HS-5 (cell line): ENCODE measurements at places on chromosomes 11 and 22.
A peak's percentile ranks its signal among the peaks of the same experiment; 100 is the strongest.

DNA sequence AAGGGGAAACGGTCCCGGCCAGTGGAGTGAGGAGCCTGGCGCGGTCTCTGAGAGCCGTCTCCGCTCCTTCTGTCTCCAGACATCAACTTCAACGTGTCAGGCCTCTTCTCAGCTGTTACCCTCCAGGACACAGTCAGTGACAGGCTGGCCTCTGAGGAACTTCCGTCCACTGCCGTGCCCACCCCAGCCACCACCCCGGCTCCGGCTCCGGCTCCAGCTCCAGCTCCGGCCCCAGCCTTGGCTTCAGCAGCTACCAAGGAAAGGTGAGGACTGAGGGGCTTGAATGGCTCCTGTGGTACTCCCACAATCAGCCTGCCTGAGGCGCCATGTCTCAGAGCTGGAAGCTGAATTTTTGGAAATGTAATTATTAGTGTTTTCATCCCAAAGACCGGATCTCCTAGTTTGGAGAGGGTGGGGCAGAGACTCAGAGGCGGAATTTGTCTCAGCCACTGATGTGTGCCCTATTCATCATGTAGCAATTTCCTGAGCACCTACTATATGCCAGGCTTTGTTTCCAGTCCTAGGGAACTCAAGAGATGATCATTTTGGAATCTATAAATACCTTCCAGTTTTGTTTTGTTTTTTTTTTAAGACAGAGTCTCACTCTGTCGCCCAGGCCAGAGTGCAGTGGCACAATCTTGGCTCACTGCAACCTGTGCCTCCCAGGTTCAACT, 7.9 kb upstream of the PDXP start:
- no peak for DNase-seq

- no peak for DNase-seq
These were observed 1235.2 kb downstream of the BRD1 start for GRCh38 chr22:48592488-48592887.

GRCh38 chr11:108148556-108148955, 27.2 kb downstream of the ACAT1 start:
- DNase-seq, result no peak

GRCh38 chr11:66728693-66729385, at the start of gene SPTBN2:
Gene SPTBN2 (minus strand): TSS chr11:66729216. CDS start chr11:66721240, 7,976 bp downstream.
- DNase-seq, result no peak

GRCh38 chr22:49751966-49752597, 75.6 kb downstream of the BRD1 start:
- no peak for DNase-seq

GRCh38 chr11:17073370-17074027, 4.0 kb downstream of the RPS13 start:
- DNase-seq, result no peak

DNA sequence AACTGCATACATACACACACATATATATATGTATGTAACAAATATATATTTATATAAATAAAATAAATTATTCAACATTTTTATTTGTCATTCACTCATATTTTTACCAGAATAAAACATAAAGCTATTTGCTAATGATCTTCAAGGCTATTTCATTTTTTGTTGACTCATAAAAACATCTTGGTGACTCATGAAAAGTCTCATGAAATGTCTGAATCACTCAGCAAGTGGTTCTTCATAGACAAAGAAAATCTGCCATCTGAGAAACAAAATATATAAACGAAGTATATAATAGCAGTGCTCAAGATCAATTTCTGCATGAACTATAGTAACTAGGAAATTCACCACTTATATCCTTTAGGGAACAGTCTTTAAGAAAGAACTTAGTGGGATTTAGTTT, 764.8 kb upstream of the FAT3 start:
- peak; percentile 8 for DNase-seq

DNA sequence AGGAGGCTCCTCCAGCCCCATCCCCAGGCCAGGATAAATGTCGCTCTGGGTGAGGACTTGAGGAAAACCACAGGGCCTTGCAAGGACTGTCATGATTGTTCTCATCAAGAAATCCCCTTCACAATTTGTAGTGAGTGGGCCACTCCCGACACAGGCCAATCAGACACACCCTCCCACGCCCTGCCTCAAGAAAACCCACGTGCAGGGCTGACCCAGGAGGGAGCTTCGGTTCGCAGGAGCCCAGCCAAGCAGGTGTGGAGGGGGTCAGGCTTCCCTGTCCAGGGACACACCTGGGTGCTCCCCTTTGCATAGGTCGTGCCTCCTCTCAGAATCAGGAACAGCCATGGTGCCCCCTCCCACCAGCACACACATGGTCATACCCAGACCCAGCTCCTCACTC, 43.2 kb downstream of the SHANK2 start:
- no peak for DNase-seq

- DNase-seq, result no peak
These were observed 49.8 kb downstream of the OSBPL5 start for GRCh38 chr11:3115321-3115720.

DNA sequence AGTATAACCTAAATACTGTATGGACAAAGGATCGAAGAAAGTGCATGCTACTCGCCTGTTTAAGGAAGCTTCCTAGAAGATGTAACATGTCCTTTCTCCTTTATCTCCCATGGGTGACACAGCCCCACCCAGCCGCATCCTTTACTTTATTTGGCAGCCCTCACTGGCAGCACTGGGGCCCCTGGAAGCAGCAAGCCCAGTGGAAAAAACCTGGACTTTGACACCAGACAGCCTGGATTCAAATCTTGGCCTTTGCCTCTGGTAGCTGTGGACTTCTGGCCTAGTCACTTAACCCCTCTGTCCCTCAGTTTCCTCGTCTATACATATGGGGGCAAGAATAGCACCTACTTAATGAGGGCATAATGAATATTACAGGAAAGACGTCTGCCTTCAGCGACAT, 67.1 kb downstream of the MYEOV start:
- no peak for DNase-seq

DNA sequence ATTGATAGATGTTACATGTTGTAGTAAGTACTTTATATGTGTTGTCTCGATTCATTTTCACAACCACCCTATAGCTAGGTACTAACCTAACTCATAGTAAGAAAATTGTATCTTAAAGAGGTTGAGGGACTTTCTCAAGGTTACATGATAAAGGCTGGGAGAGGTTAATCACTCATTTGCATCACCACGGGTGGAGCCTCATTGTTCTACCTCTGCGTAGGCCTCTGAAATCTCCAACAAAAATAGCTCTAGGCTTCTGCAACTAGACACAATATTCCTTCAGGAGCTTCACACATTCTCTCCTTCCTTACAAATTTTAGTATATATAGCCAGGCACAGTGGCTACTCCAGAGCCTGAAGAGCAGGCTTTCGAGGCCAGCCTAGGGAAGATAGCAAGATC, 408.9 kb upstream of the ANO5 start:
- no peak for DNase-seq

DNA sequence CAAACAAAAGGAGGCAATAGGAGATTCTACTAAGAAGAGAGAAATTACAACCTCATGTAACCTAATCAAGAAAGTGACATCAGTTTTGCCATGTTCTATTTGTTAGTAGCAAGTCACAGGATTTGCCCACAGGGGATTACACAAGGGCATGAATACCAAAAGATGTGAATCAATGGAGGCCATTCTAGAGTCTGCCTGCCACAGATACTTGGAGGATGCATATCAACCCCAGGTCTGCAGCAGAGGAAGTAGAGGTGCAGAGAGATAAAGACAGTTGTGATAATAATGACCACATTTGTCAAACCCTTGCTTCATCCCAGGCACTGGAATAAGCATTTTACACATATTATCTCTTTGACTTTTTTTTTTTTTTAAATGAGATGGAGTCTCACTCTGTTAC, 2.4 kb upstream of the ASCC2 start:
- DNase-seq, result no peak

DNA sequence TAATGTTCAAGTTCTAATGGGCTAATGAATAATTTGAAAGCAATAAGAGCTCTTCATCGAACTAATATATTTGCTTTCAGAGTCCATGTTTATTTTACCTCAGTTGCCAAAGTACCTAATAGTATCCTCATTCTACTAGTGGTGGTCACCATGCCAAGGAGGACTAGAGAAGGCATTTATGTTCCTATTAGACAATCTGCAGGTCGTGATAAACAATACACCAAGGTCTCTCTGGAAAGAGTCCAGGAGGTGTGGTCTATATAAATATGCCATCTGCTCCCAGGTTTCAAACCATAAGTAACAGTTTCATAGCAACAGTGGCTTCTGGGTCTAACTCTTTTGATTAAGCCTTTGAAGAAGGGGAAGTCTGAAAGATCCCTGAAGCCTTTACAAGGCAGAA, 42.9 kb downstream of the ARFGAP3 start:
- no peak for DNase-seq

DNA sequence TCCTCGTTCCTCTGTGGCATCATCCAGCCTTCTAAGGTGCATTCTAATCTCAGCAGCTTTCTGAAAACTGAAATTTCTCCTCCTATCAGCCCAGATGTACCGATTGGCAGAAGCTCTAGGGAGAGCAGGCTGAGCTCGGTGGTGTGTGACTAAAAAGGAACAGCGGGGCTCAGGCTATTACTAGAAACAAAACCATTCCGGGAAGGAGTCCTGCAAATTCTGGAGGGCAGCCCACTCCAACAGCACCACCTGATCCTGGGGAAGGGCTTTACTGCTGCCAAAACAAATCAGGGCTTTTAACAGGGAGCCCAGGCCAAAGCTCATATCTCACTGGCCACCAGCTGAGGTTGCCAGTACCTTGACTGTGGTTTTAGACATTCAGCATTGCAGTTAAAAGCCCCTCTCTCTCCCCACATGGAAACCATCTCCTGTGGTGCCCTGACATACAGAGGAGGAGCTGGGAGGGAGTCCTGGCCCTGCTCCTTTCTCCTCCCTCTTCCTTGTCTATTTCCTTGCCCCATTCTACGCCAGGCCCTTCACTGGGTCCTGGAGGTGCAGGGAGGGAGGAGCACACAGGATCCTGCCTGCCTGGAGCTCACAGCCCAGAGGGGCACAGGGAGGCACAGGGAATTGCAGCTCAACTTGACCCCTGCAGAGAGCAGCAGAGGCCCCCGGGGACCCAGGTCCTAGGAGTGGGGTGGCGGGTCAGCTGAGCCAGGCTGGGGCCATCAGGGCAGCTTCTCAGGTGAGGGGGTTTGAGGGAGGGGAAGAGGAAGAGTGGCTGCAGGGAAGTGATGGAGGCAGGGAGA, 889 bp downstream of the PLAAT4 start:
- DNase-seq, result no peak

DNA sequence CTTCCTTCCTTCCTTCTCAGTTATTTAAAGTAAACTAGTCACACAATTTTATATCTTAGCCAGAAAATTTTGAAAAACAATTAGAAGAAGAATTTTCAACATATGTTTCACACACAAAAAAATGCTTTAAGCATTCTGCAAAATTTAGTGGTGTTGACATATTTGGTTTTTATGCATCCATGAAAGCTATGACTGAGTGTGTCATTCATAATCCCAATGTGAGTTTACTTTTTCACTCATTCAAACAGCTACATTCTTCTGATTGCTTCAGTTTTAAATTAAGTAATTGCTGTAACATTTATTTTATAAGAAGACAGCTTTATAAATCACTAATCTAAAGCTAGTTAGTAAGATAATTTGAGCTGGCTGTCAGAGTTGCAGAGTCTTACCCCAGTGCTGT, 453.5 kb downstream of the LRRC4C start:
- DNase-seq, result no peak

DNA sequence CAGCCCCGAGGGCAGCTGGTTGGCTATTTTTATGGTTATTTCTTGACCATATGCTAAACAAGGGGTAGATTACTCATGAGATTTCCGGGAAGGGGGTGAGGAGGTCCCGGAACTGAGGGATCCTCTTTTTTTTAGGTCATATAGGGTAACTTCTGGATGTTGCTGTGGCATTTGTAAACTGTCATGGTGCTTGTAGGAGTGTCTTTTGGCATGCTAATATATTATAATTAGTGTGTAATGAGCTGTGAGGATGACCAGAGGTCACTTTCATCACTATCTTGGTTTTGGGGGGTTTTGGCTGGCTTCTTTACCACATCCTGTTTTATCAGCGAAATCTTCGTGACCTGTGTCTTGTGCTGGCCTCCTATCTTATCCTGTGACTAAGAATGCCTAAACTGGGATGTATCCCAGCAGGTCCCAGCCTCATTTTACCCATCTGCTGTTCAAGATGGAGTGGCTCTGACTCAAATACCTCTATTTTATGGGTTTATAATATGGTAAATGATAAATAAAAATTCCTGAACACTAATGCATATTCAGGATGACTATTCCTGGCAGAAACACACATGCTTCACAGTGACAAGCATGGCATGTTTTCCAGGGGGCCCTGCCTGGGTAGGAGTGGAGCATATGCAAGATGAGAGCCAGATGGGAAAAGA, 11.2 kb downstream of the KREMEN1 start:
- DNase-seq, result peak; percentile 53

GRCh38 chr11:68145120-68145866, 24.1 kb upstream of the CHKA start:
- no peak for DNase-seq

DNA sequence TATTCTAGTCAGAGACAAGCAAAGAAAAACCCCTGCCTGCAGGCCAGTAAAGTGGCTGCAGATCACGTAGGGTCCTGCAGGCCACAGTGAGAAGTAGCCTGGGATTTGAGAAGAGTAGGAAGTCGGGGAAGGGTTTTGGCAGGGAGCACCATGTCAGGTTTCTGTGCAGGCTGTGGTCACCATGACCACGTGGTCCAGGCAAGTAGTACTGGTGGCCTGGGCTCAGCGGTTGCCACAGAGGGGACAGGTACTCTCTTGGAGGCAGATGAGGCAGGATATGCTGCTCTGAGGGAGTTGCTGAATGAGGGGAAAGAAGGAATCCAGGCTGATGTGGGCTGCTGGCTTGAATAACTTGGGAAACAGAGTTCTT, 46.5 kb downstream of the PISD start:
- DNase-seq, result no peak

- no peak for DNase-seq
These were observed 44.0 kb downstream of the MYO7A start for GRCh38 chr11:77171885-77172665.

DNA sequence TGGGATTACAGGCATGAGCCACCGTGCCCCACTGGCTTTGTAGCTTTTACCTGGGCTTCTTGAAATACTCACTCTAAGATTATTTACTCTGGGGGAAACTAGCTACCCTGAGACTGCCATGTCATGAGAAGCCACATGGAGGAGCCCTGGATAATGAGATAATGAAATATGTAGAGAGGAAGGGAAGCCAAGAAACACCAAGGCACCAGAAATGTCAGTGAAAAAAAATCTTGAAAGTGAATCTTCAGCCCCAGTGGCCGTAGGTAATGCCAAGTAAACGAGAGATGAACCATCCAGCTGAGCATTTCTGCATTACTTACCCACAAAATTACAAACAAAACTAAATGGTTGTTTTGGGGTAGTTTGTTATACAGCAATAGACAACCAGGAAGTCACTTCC, 125.6 kb downstream of the APIP start:
- no peak for DNase-seq
